ENCODE measurements at places on chromosomes 12 and 14.

- DNase-seq, result no peak
Measured at GRCh38 chr14:101075025-101075800, 171.7 kb upstream of the RTL1 start.

- DNase-seq, result no peak
Measured at GRCh38 chr12:82942991-82943401, 256.3 kb downstream of the TMTC2 start.

GRCh38 chr14:66163023-66163422, 323.1 kb upstream of the CCDC196 start:
- DNase-seq, result no peak

DNA sequence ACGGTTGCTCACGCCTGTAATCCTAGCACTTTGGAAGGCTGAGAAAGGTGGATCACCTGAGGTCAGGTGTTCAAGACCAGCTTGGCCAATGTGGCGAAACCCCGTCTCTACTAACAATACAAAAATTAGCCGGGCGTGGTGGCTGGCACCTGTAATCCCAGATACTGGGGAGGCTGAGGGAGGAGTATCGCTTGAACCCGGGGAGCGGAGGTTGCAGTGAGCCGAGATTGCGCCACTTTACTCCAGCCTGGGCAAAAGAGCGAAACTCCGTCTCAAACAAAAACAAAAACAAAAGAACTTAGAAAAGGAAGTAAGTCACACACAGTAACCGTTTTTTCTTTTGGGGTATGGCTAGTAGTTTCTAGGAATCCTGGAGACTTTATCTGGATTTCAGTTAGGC, 1.7 kb upstream of the PALS1 start:
- no peak for DNase-seq

- no peak for DNase-seq
Measured at GRCh38 chr12:16523951-16524331, 82.0 kb downstream of the LMO3 start.

- DNase-seq, result no peak
Measured at GRCh38 chr14:58635091-58635830, 2.5 kb upstream of the DACT1 start.

GRCh38 chr14:38291681-38292467, 36.0 kb upstream of the CLEC14A start:
- no peak for DNase-seq

GRCh38 chr14:87055007-87055406, 938.0 kb downstream of the GALC start:
- no peak for DNase-seq

- DNase-seq, result no peak
Measured at GRCh38 chr12:6026998-6027397, 81.9 kb upstream of the ANO2 start.

DNA sequence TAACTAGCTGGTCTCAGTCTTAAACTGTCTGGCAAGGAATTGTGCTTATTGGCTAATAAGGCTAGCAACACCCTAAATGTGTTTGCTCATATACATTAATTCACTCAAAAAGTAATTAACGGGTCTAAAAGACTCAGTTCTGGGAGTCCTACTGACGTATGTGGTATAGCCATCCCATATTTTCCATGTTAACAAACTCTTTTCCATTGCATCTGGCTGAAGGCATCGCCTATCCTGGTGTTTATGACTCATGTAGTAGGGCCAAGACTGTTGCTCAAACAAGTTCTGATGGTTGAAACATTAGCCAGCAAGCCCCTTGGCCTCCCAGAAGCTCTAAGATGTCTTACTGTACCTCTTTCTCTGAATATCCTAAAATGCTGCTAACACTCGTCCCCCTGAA, 98.5 kb downstream of the PHLDA1 start:
- no peak for DNase-seq

- no peak for DNase-seq
Measured at GRCh38 chr12:56321027-56321426, 5.2 kb upstream of the CNPY2 start.

DNA sequence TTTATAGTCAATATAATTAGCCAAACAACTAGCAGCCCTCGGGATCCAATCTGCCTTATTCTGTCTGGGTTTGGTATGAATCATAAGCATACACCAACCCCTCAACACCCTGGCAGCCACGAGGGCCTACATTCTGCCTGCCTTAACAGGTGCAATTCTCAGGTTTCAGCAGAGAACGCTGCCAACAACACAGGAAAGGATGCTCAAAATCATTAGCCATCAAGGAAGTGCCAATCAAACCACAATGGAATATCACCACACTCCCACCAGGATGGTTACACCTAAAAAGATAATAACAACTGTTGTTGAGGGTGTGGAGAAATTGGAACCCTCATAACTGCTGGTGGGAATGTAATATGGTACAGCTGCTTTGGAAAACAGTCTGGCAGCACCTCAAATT, 122.8 kb downstream of the TTC7B start:
- DNase-seq, result no peak

- no peak for DNase-seq
Measured at GRCh38 chr12:24608637-24609285, 340.1 kb downstream of the BCAT1 start.
